ENCODE measurements at places on chromosomes 6 and 20. TPM values are rescaled to one million over a fixed set of nuclear protein-coding genes. Genes with fewer than 3 reads are reported as not detected.

DNA sequence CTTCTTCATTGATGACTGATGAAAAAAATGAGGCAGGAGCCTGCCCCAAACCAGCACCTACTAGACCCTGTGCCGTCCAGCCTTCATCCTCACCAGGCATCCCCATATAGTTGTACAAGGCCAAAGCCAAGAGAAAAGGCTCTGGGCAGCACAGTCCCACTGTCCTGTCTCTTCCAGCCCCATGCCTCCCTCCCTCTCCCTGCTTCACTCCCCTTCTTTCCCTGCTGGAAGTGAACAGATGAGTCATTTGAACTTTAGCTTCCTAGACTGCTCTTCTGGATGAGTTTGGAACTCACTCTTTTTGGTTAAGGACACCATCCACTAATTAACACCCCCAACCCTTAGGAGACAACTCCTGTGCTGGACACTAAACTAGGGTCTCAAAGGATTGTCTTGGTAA, 235.2 kb downstream of the LRFN2 start:
- H3K4me1 ChIP-seq, result no peaks in the 10 kb centered on the region
- H3K4me3 ChIP-seq, result no peak overlapping the region
- no peaks in the 10 kb centered on the region for H3K36me3 ChIP-seq
- H3K27me3 ChIP-seq, result no peaks in the 10 kb centered on the region
- no peak for DNase-seq

DNA sequence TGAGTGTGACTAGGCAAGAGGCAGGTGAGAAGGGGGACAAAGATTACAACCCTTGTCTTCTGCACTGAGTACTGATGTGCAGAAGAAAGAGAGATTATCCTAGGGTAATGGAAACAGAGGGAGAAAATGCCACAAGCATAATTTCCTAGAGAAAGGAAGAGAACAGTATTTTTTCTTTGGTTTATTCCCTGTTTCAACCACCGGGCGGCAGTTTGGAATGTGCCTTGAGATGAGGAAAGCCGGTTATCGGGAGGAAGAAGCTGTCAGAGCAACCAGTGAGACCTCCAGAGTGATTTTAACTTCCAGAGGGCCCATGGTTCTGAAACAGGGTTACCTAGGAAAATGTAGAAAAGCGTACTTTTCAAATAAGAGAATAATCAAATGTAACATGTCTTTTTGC, 121.4 kb downstream of the REV3L start:
- no peaks in the 10 kb centered on the region for H3K36me3 ChIP-seq
- no peak overlapping the region for H3K4me3 ChIP-seq
- DNase-seq, result peak; percentile 15
- no peaks in the 10 kb centered on the region for H3K27me3 ChIP-seq

DNA sequence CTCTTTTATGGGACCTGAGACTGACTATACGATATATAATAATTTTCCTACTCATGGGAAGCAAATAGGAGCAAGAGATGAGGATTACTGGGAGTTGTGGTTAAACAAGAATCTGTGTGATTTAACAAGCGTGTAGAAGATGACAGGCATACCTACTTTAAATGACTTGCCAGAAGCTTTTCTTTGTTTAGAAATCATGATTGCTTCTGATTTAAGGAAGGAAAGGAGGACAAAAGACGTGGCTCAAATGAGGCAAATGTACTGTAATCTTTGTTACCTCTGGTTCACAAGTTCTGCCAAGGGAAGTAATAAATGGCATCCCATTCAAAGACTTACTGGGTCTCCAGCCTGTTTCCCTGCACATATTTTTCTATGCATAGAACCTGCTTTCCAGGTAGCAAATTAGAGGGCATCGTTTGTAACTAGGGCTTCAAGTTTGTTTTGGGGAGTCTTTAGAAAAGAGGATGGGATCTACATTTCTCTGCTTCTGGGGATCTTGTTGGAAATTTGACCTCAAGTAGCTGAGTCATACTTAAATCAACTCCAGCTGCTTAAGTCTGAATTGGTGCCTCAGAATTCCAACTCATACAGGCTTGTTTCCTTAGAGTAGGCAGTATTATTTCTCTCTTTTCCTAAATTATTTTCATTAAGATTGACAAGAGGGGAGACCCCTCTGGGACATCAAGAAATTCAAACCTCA, 2.9 kb upstream of the TRMT11 start:
- no peaks in the 10 kb centered on the region for H3K27me3 ChIP-seq
- H3K4me3 ChIP-seq, result no peak overlapping the region
- no peak for DNase-seq

DNA sequence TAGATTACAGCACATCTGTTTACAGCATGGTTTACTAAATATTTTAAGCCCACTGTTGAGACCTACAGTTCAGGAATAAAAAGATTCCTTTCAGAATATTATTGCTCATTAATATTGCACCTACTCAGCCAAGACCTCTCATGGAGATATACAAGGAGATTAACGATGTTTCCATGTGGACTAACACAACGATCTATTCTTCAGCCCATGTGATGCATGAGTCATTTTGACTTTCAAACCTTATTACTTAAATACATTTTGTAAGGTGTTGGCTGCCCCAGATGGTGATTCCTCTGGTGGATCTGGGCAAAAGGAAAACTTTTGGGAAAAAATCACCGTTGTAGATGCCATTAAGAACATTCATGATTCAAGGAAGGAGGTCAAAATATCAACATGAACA, 48.0 kb upstream of the SDHAF4 start:
- no peak overlapping the region for H3K27ac ChIP-seq
- no peaks in the 10 kb centered on the region for H3K36me3 ChIP-seq
- no peaks in the 10 kb centered on the region for H3K27me3 ChIP-seq
- H3K4me1 ChIP-seq, result no peaks in the 10 kb centered on the region
- H3K4me3 ChIP-seq, result no peak overlapping the region
- no peak for DNase-seq

DNA sequence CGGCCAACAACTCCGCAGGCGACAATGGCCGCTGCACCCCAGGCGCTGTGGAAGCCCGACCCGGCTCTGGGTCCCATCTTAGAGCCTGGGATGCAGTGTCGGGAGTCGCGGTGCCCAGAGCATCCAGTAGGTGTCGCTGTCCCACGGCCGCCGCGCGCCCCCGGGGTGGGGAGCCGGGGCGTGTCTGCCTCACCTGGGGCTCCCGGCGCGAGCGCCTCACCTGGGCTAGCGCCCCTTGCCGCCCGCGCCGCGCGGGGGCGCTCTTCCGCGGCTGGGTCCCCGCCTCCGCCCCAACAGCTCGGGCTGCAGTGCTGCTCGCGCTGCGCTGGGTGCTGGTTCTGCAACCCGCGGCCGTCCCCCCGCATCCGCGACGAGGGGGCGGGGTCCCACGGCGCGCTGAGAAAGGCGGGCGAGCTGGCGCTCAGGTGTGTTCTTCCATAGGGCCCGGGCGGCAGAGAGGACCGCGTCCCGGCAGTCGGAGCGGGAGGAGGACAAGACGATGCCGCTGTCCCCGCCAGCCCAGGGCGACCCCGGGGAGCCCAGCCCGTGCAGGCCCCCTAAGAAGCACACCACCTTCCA, at the start of gene CRYBG1:
CRYBG1 (plus strand) TSS at position 308 of the 579 bp plus-strand sequence; CDS start at position 500, 192 bp downstream.
- H3K4me3 ChIP-seq, result peak within 1 kb of the TSS; percentile 37
- no peaks in the 10 kb centered on the region for H3K36me3 ChIP-seq
- H3K27me3 ChIP-seq, result no peaks in the 10 kb centered on the region
- peaks cover 5% of the 10 kb centered on the region for H3K4me1 ChIP-seq

- H3K4me3 ChIP-seq, result no peak overlapping the region
- no peak overlapping the region for H3K27ac ChIP-seq
These were observed 167.9 kb upstream of the SYNCRIP start for GRCh38 chr6:85810558-85810957.

DNA sequence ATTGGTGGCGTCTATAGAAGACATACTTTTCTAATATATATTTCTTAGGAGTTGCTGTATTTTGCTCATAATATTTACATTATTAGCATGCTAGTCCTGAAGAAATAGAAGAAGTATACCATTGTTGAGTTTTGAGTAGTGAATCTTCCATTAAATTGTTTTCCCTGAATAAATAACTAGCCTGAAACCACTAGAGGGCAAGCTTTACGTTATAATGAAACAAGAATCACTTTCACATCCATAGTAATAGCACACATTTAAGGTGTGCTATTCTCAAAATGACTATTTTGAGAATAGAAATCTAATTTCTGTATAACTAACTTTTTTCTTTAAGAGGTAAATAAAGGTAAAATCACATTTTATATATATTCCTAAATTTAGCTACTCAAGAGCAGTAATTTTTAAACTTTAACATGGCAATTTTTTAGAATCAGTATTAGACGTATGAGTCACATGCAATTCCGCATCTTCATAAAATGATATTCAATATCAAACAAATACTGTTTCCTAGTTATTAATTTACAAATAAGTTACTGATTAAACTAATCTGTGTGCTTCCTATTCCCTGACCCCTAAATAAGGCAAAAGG, 213.2 kb upstream of the MANEA start:
- no peaks in the 10 kb centered on the region for H3K4me1 ChIP-seq
- H3K36me3 ChIP-seq, result no peaks in the 10 kb centered on the region
- DNase-seq, result no peak
- H3K27ac ChIP-seq, result no peak overlapping the region

DNA sequence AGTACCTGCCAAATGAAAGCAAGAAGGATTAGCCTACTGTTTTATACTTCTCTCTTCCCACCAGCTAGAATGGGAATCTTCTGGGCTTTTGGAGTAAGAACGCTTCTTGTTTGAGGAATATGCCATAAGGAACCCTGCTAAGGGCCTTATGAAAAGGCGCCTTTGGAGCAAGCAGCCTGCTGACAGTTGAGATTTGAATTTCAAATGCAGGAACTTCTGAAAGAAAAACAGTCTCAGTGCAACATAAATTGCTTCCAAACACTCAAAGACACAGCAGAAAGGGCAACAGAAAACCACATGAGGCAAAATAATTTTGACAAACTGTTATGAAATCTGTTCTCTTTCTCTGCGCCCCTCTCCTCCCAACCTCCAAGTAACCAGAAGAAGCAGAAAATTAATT, 149.4 kb upstream of the B3GAT2 start:
- peaks cover 4% of the 10 kb centered on the region for H3K4me1 ChIP-seq
- DNase-seq, result no peak
- no peak overlapping the region for H3K4me3 ChIP-seq
- H3K27me3 ChIP-seq, result no peaks in the 10 kb centered on the region

GRCh38 chr6:30626484-30627366, at the start of gene ATAT1:
TSS of gene ATAT1 (plus strand) at chr6:30626874.
- H3K27ac ChIP-seq, result peak within 1 kb of the TSS; percentile 74
- H3K4me3 ChIP-seq, result peak within 1 kb of the TSS; percentile 64
- peaks cover 8% of the 10 kb centered on the region for H3K4me1 ChIP-seq
- DNase-seq, result peak; percentile 86
- no peaks in the 10 kb centered on the region for H3K36me3 ChIP-seq

DNA sequence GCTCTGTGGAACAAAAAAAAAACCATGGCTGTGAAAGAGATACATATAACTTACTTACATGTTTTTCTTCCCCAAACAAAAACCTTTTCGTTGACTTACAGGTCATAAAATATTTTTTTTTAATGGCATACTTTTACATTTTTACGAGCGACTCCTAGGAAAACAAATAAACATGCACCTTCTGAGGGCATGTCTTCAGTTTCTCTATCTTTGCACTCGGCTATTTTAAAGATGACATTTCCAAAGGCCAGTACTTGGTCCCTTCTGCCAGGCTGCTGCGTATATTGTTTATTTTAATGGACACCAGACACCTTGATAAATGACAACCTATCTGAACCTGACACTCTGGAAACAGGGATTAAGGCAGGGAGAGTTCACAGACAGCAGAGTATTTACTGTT, 49.4 kb downstream of the PIGU start:
- no peak for DNase-seq
- no peak overlapping the region for H3K27ac ChIP-seq
- no peaks in the 10 kb centered on the region for H3K36me3 ChIP-seq
- no peak overlapping the region for H3K4me3 ChIP-seq
- H3K27me3 ChIP-seq, result no peaks in the 10 kb centered on the region

- no peaks in the 10 kb centered on the region for H3K4me1 ChIP-seq
- H3K27ac ChIP-seq, result no peak overlapping the region
- no peaks in the 10 kb centered on the region for H3K27me3 ChIP-seq
These were observed 109.5 kb downstream of the B3GAT2 start for GRCh38 chr6:70847106-70848084.

DNA sequence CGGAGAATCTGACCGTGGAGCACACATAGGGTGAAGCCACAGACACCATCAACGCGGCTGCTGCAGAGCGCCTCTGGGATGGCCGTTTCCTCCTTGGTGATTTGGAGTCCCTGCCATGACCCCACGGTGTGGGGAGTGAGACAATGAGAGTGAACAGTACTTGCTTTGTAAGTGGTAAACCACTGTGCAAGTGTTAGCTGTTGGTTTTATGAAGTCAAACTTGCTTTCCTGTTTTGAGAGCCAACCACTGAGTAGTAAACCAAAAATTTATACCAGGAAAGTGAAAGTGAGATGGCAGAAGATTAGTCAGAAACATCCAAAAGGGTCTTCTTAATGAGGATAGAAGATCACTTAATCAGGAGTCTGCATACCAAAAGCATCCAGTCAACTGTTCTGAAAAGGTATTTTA, 160.7 kb downstream of the FOXC1 start:
- no peak overlapping the region for H3K4me3 ChIP-seq
- no peak overlapping the region for H3K27ac ChIP-seq
- H3K27me3 ChIP-seq, result no peaks in the 10 kb centered on the region
- peaks cover 1% of the 10 kb centered on the region for H3K4me1 ChIP-seq
- no peak for DNase-seq

GRCh38 chr20:62808211-62808865, 3.7 kb downstream of the OGFR start:
- H3K4me1 ChIP-seq, result peaks cover 10% of the 10 kb centered on the region
- peak; percentile 63 for DNase-seq
- no peaks in the 10 kb centered on the region for H3K27me3 ChIP-seq
- no peaks in the 10 kb centered on the region for H3K36me3 ChIP-seq

DNA sequence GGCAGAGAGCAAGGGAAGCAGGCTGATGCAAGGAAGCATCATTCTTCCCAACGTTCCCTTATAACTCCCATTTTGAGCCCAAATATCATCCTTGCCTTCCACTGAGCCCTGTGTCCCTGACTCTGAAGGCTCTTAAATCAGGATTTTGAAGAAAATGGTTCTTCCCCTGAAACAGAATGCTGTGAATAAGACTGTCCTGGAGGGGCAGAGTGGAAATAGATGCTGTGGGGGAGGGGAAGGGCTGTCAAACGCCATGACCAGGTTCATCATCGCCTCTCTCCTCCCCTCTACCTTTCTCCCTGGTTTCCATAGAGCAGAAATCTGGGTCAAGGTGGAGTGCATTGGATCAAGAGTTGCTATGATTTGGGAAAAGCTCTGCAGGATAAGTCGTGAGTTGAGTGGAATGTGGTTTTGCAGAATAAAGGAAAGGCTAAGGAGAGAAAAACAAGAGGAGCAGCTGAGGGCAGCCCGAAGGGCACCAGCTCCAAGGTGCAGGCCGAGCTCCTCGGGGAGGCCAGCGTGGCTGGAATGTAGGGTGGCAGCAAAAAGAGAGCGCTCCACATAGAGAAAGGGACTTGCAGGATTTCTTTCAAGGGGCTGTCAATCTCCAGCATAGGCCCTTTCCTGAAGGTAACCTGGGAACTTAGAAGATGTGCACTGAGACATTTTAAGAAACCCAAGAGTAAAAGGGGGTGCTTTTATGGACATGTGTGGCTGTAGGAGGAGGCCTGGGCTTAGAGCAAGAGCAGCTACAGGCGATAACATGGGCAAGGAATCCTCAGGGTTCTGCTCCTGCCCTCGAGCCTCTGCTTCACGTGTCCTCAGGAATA, 120.8 kb upstream of the CDYL start:
- no peak for DNase-seq
- no peak overlapping the region for H3K4me3 ChIP-seq
- no peaks in the 10 kb centered on the region for H3K36me3 ChIP-seq
- H3K27me3 ChIP-seq, result no peaks in the 10 kb centered on the region
- no peaks in the 10 kb centered on the region for H3K4me1 ChIP-seq

Gene C20orf141
- polyA plus RNA-seq, result not detected

Gene PXMP4
- polyA plus RNA-seq, result 8.8 TPM

Gene COL11A2
- 0.96 TPM for polyA plus RNA-seq

Gene PCSK2
- polyA plus RNA-seq, result 6.7 TPM

Gene PTCHD4
- 0.55 TPM for polyA plus RNA-seq

Gene GABRR1
- polyA plus RNA-seq, result 0.07 TPM

Gene SLC35D3
- not detected for polyA plus RNA-seq

Gene LTB
- polyA plus RNA-seq, result 0.73 TPM
